Thyroid gland (tissue), 4 donors: ENCODE measurements at places on chromosomes 6 and 20.
A peak's percentile ranks its signal among the peaks of the same experiment; 100 is the strongest.

DNA sequence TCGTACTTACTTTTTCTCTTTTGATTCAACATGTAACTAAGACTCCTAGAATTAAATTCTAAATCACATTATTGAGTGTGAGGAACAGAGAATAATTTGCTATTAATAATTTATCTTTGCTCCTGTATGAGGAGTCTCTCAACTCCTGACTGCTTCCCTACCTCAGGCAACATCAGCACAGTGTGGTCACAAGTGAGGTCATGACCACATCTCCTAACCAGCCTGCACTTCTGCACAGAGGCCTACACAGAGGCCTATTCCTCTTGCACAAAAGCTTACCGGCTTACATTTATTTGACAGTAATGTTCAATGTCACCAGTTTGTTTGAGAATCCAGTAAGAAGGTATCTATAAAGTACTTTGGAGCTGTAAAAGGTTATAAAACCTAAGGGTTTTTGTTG lies 637.4 kb upstream of the MARCKS start:
- no peak for DNase-seq

DNA sequence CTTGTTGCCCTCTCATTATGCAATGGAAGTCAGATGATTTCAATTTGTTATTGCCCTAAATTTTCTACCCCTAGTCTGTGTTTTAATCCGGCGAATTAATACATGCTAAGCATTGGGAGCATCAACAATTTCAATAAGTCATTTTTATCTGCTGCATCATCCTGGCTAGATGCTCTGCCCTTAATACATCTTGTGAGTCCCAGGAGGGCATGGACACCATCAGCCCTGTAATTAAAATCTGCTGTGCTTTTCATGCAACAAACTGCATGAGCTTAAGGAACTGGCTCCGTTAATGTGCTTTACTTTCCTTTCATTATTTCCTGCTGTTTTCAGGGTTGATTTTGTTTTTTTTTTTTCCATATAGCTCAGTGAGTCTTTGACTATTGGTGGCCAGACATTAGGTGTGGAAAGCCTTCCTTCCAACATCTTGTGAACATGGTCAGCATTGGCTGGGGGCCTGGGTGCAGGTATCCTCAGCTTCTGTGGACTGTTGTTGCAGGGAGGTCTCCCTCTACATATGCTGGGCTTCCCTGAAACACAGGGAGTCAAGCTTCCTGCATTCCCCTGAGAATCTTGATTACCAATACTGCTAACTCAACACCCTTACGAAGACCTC lies 8.5 kb upstream of the PBOV1 start:
- no peak for DNase-seq

DNA sequence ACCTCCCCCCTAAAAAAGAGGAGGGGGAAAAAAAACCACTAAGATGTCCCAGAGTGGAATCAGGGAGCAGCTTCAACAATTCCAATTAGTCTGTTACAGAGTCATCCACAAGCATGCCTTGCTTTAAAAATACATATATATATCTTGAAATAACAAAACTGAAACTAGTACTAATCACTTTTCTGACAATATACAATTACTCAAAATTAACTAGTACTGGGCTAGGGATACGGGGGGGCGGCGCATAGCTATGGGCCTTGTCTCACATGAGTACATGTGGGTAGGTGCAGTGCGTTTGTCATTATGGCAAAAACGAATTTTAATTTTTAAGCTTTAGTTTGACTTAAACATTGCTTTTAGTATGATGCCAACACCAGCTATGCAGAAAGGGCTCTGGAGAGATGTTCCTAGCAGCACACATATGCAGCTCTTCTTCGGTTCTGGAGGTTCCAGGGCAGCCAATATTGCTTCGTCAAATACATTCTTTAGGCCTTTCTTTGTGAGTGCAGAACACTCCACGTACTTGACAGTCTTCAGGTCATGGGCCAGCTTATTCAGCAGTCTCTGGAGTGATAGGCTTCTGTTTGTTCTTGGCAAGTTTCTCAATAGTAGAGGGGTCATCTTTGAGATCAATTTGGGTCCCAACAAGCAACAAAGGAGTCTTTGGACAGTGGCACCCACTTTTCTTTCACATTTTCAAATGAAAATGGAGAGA lies 38.8 kb downstream of the ITCH start:
- DNase-seq = no peak

- DNase-seq = no peak
Observed at GRCh38 chr20:5689463-5689862, 60.7 kb upstream of the SHLD1 start.

DNA sequence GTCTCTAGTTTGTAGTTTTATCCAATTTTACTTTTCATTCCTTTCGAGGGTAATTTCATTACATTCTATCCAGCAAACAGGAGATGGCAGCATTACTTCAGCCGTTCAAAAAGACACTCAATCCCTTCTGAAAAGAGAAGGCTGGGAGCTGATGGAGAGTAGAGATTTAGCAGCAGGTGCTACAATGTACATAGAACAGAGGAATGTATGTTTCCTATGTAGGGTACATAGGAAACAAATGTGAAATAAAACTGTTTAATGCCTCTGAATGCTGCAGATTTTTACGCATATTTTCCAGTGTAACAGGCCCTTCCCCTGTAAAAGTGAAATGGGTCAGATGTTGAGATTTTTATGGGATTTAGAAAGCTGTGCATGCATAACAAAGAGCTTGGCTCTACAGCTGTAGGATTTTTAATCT lies 16.0 kb downstream of the RPS12 start:
- no peak for DNase-seq

GRCh38 chr6:30077218-30077617 lies 1.6 kb upstream of the RNF39 start:
- DNase-seq = no peak

GRCh38 chr6:75478929-75479328 lies 14.7 kb downstream of the FILIP1 start:
- DNase-seq = no peak

DNA sequence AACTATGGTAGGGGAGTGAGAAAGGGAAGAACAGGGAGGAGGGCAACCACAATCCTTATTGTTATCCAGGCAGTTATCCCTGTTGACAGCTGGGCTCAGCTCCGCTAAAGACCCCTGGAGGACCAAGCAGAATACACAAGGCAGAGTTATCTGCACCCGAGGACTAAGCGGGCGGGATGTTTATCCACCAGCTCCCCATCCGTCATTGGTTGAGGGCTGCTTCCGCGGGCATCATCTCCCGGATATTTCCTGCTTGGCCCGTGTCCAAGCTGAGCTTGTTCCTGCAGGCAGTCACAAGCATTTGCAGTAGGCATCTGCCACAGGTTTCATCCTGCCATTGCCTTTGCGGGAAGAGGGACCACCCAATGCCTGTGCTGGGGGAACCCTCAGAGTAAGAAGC lies 102.1 kb downstream of the DLGAP4 start:
- DNase-seq = peak; percentile 10

GRCh38 chr6:75210885-75211739 lies 5.3 kb upstream of the COL12A1 start:
- peak; percentile 36 for DNase-seq

DNA sequence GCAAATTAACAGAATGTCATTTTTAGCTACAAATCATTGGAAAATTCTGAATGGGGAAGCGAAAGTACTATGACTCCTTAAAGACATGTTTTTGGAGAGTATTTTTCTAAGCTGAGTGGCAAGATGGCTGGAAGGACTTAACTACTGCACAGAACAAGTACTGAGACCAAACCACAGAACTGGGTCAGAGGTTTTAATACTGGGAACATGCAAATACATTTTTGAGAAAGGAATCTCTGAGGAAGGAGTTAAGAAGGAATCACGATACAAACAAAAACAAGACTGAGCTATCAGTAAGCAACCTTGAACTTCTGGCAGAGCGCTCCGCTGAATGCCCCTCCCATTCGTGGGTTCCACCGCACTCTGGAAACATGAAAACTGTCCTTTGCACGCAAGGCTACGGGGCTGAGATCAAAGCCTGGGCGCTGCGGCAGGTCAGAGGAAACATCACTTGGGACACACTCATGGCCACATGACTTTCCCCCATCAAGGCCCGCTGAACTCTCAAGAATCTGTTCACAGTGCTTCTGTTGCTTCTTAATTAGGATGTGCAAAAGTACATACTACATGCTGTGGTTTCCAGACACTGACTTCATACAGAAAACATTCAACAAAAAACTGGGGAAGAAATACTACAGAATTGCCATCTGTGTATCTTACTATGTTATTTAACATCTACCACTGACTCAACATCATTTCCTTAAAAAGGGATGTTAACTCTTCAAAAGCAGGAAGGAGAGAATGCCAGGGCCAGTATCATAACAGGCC lies 27.8 kb downstream of the SLC23A2 start:
- peak; percentile 89 for DNase-seq

DNA sequence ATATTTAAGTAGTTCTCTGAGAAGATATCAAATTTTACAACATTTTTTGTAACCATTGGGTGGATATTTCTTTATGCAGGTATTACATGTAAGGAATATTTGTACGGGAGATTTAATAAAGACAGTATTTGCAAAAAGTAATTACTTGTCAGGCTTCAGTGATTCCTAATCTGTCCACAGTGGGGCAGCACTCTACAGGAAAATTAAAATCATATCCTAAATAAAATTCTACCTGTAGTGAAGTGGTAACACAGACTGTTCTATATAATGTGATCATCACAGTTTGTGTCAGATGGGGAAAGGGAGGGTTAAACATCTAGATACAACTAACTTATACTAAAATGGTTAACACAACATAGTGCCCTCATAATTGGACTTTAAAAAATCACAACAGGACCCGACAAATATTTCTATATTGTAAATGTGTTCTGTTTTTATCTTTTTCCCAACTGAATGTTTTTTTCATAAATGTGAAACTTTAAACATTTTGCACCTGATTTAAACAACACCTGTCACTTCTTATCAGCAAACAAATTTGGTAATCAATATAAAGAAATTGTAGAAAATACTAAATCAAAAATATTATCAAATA lies 145.6 kb upstream of the MANEA start:
- DNase-seq = peak; percentile 16

- DNase-seq = no peak
Observed at GRCh38 chr20:38889792-38890496, 36.3 kb upstream of the FAM83D start.

DNA sequence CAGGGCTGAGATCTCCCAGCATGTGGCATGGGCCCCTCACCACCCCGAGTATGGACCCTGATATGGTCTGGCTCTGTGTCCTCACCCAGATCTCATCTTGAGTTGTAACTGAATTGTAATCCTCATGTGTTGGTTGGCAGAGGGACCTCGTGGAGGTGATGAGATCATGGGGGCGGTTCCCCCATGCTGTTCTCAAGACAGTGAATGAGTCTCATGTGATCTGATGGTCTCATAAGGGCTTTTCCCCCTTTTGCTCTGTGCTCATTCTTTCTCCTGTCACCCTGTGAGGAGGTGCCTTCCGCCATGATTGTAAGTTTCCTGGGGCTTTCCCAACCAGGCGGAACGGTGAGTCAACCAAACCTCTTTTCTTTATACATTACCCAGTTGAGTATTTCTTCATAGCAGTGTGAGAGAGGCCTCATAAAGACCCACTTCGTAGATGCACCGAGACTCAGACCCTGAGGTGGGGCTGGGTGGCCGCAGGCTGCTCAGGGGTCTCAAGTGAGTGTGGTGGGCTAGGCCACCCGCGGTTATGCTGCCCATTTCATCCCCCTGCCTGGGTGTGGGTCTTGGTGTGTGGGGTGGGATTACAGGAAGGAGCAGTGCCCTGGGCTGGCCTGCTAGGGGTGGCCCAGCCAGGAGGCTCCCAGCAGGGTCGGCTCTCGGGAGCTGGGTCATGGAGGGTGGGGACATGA lies 26.2 kb upstream of the GATA5 start:
- no peak for DNase-seq

- DNase-seq = no peak
Observed at GRCh38 chr20:4656491-4656890, 65.2 kb upstream of the PRND start.

- no peak for DNase-seq
Observed at GRCh38 chr20:37201827-37202162, 22.4 kb upstream of the MROH8 start.

- DNase-seq = peak; percentile 24
Observed at GRCh38 chr20:20498076-20498861, 130.4 kb downstream of the INSM1 start.

DNA sequence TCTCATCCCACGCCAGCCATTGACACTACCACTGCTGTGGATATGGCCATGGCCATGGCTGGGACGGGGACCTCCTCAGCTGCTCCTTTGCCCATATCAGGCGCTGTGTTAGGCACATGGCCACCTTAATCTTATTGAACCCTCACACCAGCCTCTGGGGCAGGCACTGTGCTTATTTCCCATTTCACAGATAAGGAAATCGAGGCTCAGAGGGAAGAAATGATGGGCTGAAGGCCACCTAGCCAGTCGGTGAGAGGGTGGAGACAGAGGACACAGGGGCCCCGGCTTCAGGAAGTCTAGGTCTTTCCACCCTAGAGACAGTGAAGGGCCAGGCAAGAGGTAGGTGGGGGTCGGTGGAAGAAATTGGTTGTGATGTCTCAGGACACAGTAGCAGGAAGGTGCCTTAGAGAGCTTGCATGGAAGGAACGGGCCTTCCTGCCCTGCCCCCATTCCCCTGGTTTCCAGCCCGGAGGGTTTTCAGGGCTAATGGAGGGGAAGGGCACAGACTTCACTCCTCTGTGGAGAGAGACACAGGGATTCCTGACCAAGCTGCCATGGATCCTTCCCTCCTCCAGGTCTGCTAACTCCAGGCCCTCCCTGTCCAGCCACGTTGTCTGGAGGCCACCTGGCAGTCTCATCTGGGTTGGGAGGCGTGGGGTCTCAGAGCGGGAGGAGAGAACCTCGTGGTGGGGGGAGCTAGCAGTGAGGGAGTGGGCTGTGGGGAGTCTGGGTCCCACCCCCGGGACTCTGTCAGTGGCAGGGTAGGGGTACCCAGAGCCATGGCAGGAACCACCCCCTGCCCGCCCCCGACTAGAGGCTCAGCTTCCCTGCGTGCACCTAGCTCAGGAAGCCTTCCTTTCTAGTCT lies 120.4 kb downstream of the VEGFA start:
- DNase-seq = no peak

- no peak for DNase-seq
Observed at GRCh38 chr6:92174398-92175073, 1244.8 kb downstream of the EPHA7 start.

DNA sequence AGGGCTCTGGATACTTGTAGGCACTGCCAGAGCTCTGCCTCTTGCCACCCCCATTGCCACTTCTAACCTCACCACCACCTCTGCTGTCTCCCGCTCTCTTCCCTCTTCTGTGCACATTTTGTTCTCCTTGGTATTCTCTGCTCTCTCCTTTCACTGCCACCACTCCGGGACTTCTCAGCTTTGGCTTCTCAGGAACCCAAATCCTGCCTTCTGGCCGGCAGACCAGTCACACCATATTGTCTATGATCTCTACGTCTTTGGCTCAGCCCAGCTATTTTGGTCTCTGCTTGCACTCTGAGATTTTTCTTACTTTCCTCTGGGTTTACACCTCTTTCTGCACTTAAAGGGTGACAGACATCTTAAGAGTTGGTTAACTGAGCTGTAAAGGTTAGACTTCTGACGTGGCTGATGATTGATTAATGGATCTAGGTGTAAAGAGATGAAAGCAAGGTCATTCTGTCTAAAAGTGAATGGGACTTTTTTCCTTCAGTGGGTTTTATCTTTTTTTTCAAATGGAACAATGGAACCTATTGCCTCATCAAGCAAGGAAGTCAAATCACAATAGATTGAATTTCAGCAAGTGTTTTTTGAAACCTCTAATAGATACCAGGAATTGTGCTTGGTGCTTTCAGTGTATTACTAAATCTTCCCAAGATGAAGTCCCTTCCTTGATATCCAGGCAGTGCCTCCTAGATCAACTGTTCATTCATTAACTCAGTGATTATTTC lies 13.8 kb downstream of the MMP24 start:
- no peak for DNase-seq
